LoVo (cell line): ENCODE measurements at places on chromosomes 2 and 18.
A peak's percentile ranks its signal among the peaks of the same experiment; 100 is the strongest.

DNA sequence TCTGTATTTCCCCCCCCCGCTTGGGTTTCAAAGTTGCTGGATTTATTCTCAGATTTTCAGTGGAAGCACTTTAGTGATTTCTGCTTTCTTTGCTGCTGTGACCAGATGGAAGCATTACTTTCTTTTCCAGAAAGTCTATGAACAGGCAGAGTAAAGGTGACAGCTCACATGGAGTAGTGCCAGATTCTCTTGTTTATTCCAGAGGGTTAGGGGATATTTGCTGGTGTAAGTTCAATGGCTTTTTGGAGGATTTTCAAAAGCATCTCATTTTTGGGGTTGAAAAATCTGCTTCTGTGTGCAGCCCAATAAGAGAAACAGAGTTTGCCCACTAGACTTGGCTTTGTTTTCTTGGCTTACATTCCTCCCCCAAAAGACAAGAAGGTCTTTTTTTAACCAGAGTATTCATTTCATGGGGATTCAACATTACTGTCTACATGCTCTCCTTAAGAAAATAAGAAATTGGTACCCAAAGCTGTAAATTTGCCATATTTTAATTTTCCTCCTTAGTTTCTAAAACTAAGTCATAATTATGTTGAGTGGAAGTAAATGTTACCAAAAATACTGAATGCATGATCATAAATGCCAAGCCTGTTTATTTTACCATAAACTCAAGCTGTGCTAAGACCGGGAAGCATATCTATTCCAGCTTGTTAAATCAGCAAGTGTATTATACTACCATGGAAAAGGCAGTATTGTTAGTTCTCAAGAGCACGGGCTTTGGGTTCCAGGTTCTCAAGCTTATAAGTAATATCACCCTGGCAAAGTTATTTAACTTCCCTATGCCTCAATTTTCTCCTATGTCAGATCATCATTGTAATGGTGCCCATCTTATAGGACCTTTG is 557.2 kb downstream of the CPS1 start:
- DNase-seq: no peak

DNA sequence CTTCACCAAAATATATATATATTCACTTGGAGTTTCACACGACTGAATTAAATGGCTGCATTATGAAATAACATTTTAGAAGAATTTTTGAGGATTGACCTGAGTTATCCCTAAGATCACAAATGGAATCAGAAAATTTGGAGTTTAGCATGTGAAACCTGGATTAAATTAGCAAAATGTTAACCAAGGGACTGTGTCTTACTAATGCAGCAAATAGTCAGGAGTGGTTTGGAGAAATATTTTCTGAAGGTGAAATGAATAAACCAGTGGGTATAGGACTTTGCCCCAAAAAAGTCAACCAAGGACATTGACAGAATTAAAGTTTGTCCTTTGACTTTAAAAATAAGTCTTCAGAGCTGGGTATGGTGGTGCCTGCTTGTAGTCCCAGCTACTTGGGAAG is 111.2 kb downstream of the PRPF40A start:
- no peak for DNase-seq

- DNase-seq: no peak
Measured at GRCh38 chr18:59072727-59073421, 66.8 kb upstream of the SEC11C start.

- DNase-seq: no peak
Measured at GRCh38 chr2:102251042-102251848, 60.1 kb upstream of the IL1RL1 start.

GRCh38 chr2:54572262-54572635 is 116.1 kb downstream of the SPTBN1 start:
- peak; percentile 87 for DNase-seq

GRCh38 chr2:230781130-230781797 is 68.6 kb downstream of the CAB39 start:
- DNase-seq: peak; percentile 24

DNA sequence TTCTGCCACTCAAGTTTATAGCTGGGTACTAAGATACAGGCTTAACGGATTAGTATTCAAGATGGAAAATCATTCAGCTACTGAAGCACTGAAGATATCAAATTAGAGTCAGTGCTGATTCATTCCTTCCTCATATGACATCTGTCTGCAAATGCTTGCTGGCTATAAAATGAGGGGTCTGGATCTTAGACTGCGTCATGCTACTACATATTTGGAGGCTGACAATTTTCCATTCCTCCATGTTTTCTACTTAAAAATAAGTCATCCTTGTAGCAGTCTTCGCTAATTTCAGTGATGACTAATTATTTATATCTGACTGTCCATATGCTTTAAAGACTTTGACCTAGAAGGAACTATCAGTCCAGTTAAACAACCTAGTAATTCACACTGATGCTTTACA is 233.4 kb downstream of the RIT2 start:
- no peak for DNase-seq

DNA sequence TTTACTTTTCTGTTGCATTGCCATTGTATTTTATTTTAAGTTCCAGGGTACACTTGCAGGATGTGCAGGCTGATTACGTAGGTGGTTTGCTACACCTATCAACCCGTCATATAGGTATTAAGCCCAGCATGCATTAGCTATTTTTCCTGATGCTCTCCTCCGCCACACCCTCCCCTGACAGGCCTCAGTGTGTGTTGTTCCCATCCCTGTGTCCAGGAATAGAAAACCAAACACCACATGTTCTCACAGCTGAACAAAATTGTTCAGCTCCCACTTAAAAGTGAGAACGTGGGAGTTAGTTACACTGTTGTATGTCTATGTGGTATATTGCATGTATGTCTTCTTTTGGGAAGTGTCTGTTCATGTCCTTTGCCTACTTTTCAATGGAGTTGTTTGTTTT is 1631.7 kb downstream of the DPP10 start:
- DNase-seq: no peak
